Activated T-cell treated with anti-CD3 and anti-CD28 coated beads, Interleukin-2, amount 50 U/mL, for 72 hours (primary cell): ENCODE measurements at places on chromosomes 13 and 19. TPM values are rescaled to one million over a fixed set of nuclear protein-coding genes. Genes with fewer than 3 reads are reported as not detected.

NPAS1 gene
- total RNA-seq = 1.1 TPM

SLC1A6 gene
- total RNA-seq = not detected

DNA sequence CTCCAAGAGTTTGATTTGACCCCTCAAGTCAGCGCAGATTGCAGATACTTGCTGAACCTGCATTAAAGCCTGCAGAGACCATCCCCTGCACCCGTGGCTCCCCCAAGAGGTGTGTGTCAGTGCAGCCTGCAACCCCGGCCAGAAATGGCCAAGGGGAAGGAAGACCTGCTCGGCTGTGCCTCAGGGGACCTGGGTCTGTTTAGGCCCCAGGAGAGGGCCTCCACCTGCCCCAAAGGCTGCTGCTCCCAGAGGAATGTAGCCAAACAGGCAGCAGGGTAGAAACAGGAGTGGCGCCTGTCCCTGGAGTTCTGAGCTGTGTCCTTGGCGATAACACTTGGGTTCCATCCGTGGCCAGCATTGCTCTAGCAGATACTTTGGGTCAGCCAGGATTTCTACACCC, 8.0 kb downstream of the POP4 start:
- no peak for DNase-seq
- H3K27ac ChIP-seq = no peak overlapping the region
- H3K4me3 ChIP-seq = no peak overlapping the region
- H3K27me3 ChIP-seq = no peaks in the 10 kb centered on the region

- no peaks in the 10 kb centered on the region for H3K36me3 ChIP-seq
- H3K27ac ChIP-seq = no peak overlapping the region
- no peaks in the 10 kb centered on the region for H3K4me1 ChIP-seq
- peaks cover 42% of the 10 kb centered on the region for H3K27me3 ChIP-seq
- no peak overlapping the region for H3K4me3 ChIP-seq
Measured at GRCh38 chr13:112207129-112207528, 140.2 kb downstream of the SOX1 start.

DNA sequence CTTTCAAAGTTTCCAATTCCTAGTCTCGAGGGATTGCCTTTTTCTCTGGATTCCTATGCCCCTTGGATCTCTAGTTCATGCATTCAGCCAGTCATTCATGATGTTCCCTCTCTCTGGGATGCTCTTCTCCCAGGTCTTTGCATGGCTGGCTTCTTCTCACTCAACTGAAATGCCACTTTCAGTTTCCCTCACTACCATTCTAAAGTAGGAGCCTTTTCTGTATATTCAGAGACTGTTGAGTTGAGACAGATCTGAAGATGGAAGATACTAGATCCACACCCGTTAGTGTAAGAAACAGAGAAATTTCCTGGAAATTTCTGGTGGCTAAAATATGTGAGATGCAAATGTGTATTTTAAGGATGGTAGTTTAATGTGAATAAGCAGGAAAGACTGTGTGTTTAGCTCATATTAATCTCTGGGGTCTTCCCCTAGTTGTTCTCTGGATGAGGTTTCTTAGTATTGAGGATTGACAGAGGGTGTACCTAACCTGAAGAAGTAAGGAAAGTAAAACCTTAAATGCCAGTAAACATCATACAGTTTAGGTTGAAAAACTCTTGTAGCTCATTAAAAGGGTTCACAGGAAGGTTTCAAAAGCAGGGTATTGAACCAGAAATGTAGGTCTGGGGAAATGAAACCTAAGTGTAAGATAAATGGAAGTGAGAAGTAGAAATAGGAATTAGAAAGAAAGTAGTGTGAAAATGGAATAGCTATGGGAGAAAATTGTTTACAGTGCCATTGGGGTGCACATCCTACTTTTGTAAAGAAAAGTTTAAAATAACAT, 331.3 kb downstream of the NDFIP2 start:
- DNase-seq = no peak
- H3K27ac ChIP-seq = no peak overlapping the region
- H3K36me3 ChIP-seq = no peaks in the 10 kb centered on the region
- no peak overlapping the region for H3K4me3 ChIP-seq

DNA sequence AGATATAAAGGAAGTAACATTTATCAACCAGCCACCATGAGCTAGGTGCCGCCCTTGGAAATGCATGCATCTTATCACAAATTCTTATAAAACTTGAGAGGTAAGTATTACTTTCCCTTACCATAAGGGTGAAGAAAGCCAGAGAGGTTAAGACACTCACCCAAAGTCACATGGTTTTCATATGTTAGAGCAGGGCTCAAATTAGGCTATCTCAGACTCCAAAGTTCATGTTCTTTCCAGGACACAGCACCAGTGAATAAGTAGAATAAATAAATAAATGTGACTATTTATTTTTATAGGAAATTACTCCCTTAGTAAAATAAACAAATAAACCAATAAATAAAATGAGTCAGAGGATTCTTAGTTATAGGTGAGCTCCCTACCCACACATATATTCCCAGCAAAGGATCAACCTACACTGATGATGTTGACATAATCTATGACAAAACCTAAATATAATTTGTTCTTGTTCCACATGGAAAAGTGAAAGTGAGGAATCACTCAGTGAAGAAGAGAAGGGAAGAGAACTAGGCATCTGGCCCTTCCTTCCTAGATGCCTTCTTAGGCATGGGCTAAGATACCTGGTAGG, 27.2 kb downstream of the SPRY2 start:
- H3K4me1 ChIP-seq = no peaks in the 10 kb centered on the region
- no peak overlapping the region for H3K4me3 ChIP-seq
- H3K27ac ChIP-seq = no peak overlapping the region
- H3K27me3 ChIP-seq = no peaks in the 10 kb centered on the region
- no peak for DNase-seq

- peaks cover 39% of the 10 kb centered on the region for H3K27me3 ChIP-seq
- H3K36me3 ChIP-seq = no peaks in the 10 kb centered on the region
- peaks cover 6% of the 10 kb centered on the region for H3K4me1 ChIP-seq
Measured at GRCh38 chr13:30702006-30702405, 33.3 kb upstream of the ALOX5AP start.

- peak overlapping the region; percentile 16 for H3K27ac ChIP-seq
- H3K4me1 ChIP-seq = peaks cover 30% of the 10 kb centered on the region
- peaks cover 1% of the 10 kb centered on the region for H3K36me3 ChIP-seq
Measured at GRCh38 chr13:39888865-39889810, 233.7 kb downstream of the COG6 start.

- peaks cover 1% of the 10 kb centered on the region for H3K36me3 ChIP-seq
- no peak for DNase-seq
- peaks cover 30% of the 10 kb centered on the region for H3K4me1 ChIP-seq
- H3K27me3 ChIP-seq = peaks cover 4% of the 10 kb centered on the region
- H3K4me3 ChIP-seq = no peak overlapping the region
Measured at GRCh38 chr13:74278901-74279300, 144.7 kb upstream of the KLF12 start.

- DNase-seq = no peak
- no peak overlapping the region for H3K27ac ChIP-seq
- H3K27me3 ChIP-seq = no peaks in the 10 kb centered on the region
- peaks cover 23% of the 10 kb centered on the region for H3K4me1 ChIP-seq
Measured at GRCh38 chr13:94233401-94233800, 246.1 kb downstream of the DCT start.

- no peak overlapping the region for H3K4me3 ChIP-seq
- H3K27me3 ChIP-seq = peaks cover 60% of the 10 kb centered on the region
- peak; percentile 40 for DNase-seq
- peaks cover 28% of the 10 kb centered on the region for H3K4me1 ChIP-seq
- no peak overlapping the region for H3K27ac ChIP-seq
- H3K36me3 ChIP-seq = no peaks in the 10 kb centered on the region
Measured at GRCh38 chr19:53903055-53903680, 5.9 kb upstream of the CACNG7 start.

- H3K4me1 ChIP-seq = peaks cover 11% of the 10 kb centered on the region
- H3K27me3 ChIP-seq = no peaks in the 10 kb centered on the region
- H3K27ac ChIP-seq = no peak within 1 kb of the TSS
- peak within 1 kb of the TSS; percentile 12 for H3K4me3 ChIP-seq
- H3K36me3 ChIP-seq = no peaks in the 10 kb centered on the region
Measured at GRCh38 chr19:8052464-8052859, at the start of gene CCL25. Gene CCL25, plus strand, starts transcription at chr19:8052760. Its CDS starts 290 bp downstream, at chr19:8053050.

DNA sequence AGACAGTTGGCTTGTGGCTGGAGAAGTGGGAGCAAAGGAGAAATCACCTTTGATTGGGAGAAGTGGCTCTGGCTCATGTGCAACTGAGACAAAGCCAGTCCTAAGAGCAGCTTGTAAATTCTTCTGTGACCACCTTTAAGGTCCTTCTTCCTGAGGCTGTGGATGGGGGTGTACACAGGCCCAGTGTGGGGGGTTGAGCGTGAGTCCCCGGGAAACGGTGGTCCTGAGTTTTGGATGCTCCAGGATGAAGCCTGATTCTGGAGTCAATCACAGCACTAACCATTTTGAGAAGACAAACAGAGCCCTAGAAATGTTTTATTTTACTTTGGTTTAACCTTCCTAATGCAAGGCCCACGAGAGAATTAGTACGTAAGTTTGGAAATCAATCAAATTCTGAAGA, 3.9 kb upstream of the CEBPA start:
- H3K4me1 ChIP-seq = no peaks in the 10 kb centered on the region
- no peak for DNase-seq
- H3K27ac ChIP-seq = no peak overlapping the region
- H3K4me3 ChIP-seq = no peak overlapping the region
- H3K36me3 ChIP-seq = no peaks in the 10 kb centered on the region

DNA sequence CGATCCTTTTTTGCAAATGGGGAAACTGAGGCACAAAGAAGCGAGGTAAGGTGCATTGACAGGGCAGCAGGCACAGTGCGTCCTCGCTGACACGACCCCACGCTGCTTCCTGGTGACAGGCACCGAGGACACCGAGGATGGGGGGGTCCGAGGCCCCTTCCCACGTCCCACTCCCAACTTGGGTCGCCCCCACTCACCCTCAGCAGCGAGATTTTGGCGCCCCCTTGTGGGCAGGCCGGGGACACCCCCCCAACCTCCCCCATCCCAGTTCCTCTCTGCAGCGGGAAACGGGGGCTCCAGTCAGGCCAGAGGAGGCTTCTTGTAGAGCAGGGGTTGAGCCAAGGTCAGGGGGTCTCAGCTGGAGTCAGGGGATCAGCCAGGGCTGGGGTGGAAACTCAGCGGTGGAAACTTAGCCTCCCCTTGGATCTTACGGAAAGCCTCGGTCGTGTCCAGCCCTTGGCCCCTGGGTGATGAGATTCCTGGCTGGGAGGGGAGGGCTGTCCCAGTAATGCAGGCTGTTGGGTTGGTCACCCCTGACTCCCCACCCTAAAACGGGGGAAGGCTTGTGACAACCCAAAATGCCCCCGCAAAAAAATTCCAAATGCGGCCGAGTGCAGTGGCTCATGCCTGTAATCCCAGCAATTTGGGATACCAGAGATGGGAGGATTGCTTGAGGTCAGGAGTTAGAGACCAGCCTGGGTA, 8.2 kb downstream of the SMIM24 start:
- DNase-seq = peak; percentile 59
- H3K27me3 ChIP-seq = no peaks in the 10 kb centered on the region
- H3K36me3 ChIP-seq = no peaks in the 10 kb centered on the region
- H3K27ac ChIP-seq = no peak overlapping the region
- H3K4me1 ChIP-seq = no peaks in the 10 kb centered on the region

DNA sequence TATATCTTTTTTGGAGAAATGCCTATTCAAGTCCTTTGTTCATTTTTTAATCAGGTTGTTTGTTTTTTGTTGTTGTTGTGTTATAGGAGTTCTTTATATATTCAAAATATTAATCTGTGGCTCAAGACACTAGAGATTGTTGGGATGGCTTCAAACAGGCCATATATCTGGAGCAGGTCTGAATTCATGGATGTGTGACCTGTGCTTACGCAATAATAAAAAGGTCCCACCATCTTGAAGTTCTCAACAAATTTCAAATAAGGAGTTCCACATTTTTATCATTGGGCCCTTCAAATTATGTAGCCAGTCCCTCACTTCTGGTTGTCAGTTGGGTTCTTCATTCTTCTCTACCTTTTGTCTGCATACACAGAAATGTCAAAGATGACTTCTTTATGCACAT, 17.7 kb upstream of the NUDT15 start:
- H3K27me3 ChIP-seq = no peaks in the 10 kb centered on the region
- DNase-seq = no peak
- H3K27ac ChIP-seq = no peak overlapping the region
- no peak overlapping the region for H3K4me3 ChIP-seq
- no peaks in the 10 kb centered on the region for H3K4me1 ChIP-seq
- peaks cover 1% of the 10 kb centered on the region for H3K36me3 ChIP-seq
